ENCODE measurements at places on chromosomes 3 and 15. TPM values are rescaled to one million over a fixed set of nuclear protein-coding genes. Genes with fewer than 3 reads are reported as not detected.

The DLEC1 gene
- 0.16 TPM for total RNA-seq

The SST gene
- not detected for total RNA-seq

The LIPH gene
- total RNA-seq = not detected

The LEKR1 gene
- total RNA-seq = 0.30 TPM

The GP5 gene
- total RNA-seq = 0.23 TPM

The PPM1L gene
- total RNA-seq = 2.6 TPM

DNA sequence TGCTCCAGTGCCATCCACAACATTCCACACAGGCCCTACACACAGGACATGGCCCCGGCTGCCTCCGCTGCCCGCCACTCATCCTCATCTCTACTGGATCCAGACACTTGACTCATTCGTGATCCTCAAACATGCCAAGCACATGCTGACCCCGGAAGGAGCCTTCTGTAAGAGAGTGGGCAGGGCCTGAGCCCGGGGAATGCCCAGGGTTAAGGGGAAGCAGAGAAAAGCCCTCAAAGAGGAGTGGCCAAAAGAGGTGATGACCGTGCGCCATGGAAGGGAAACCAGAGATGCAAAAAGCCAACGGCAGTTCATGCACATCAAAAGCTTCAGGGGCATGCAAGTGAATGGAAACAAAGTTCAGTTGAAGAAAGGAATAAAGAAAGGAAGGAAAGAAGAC lies 46.1 kb downstream of the RFTN1 start:
- H3K4me1 ChIP-seq = peaks cover 64% of the 10 kb centered on the region
- no peaks in the 10 kb centered on the region for H3K27me3 ChIP-seq
- H3K4me3 ChIP-seq = peak overlapping the region; percentile 74
- peak overlapping the region; percentile 93 for H3K27ac ChIP-seq
- peaks cover 82% of the 10 kb centered on the region for H3K36me3 ChIP-seq
- DNase-seq = peak; percentile 48

DNA sequence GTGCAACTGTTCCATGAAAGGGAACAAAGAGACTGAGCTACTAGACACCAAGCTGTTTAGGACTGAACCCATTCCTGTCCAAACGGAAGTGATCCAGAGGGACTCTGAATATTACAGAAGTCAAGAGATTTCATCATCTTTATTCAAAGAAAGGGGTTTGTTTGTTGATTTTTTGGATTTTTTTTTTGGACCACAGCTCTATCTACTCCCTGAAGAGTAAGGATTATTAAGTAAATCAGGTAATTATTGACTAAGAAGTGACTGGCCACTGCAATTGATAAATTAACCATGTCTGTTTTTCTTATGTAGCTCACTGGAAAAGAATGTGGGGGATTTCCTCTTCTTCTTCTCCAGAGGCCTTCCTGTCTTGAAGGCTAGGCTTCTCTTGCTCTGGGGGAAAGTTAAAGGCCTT lies 146.6 kb upstream of the TPM1 start:
- H3K27me3 ChIP-seq = peaks cover 11% of the 10 kb centered on the region
- no peak overlapping the region for H3K4me3 ChIP-seq
- no peaks in the 10 kb centered on the region for H3K4me1 ChIP-seq

DNA sequence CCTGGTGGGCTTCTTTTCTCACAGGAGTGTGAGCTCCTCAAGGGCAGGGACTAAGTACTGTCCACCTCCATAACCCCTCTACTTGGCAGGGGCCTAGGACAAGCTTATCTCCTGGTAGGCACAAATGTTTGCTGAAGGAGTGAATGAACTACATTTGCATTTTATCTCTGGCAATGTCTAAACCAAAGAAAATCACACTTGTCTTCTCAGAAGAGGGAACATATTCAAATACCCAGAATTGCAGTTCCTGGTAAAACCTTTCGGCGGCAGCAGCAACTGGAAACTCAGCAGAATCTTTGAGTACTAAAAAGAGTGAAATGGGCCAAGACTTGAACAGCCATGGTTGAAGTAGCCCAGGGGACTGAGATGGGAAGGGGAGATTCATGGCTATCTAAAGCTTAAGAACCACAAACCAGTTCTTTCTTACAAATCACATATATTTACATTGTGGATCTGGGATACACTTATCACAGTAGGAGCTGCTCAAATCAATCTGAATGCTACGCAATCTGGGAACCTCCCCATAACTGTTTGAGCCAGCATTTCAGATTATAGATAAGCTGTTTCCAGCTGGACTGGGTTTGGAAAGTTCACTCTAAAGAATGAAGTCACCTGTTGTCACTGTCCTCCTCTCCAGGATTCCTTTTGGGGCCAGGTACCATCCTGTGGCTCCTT lies 18.7 kb upstream of the PTPN9 start:
- peaks cover 30% of the 10 kb centered on the region for H3K4me1 ChIP-seq
- H3K4me3 ChIP-seq = peak overlapping the region; percentile 37
- H3K27ac ChIP-seq = peak overlapping the region; percentile 86
- no peaks in the 10 kb centered on the region for H3K27me3 ChIP-seq
- peaks cover 68% of the 10 kb centered on the region for H3K36me3 ChIP-seq

GRCh38 chr15:61499376-61499775 lies 270.3 kb upstream of the RORA start:
- H3K36me3 ChIP-seq = no peaks in the 10 kb centered on the region
- no peak overlapping the region for H3K27ac ChIP-seq
- no peaks in the 10 kb centered on the region for H3K4me1 ChIP-seq
- peaks cover 7% of the 10 kb centered on the region for H3K27me3 ChIP-seq
- no peak overlapping the region for H3K4me3 ChIP-seq
- DNase-seq = no peak

DNA sequence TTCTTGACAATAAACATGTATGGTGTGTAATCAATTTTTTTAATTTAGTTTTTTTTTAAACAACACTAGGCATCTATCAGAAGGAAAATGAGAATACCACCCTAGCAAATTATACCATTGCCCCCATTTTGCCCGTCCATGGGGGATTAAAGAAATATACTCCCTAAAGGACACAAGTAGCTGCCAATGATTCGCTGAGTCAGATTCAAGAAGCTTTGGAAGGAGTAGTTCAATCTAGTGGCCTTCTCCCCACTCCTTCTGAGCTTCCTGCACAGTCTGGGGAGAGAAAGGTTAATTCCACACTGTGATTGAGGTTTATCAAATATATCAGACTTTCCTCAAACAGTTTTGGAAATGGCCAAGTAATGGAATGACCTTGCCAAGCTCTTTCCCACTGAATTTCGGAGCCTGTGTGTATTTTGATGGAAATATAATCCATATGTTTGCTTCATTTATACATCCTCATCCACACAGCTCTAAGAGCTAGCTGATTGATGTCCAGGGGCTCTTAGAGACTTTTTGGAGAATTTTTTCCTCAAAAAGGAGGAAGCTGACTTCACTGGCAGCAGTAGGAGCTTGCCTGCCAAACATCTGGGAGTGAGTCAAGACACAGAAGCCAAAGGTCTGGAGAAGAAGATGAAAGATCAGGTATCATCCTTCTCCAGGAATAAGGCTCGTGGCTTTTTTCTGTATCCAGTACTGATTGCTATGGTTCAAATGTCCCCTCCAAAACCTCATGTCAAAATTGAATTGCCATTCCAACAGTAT lies 478.5 kb upstream of the PROK2 start:
- peaks cover 38% of the 10 kb centered on the region for H3K4me1 ChIP-seq
- H3K36me3 ChIP-seq = no peaks in the 10 kb centered on the region
- no peak overlapping the region for H3K27ac ChIP-seq
- DNase-seq = no peak

- peaks cover 52% of the 10 kb centered on the region for H3K4me1 ChIP-seq
- H3K36me3 ChIP-seq = no peaks in the 10 kb centered on the region
- no peak for DNase-seq
- H3K27me3 ChIP-seq = peaks cover 14% of the 10 kb centered on the region
Measured at GRCh38 chr15:60899322-60899966, 329.7 kb downstream of the RORA start.

DNA sequence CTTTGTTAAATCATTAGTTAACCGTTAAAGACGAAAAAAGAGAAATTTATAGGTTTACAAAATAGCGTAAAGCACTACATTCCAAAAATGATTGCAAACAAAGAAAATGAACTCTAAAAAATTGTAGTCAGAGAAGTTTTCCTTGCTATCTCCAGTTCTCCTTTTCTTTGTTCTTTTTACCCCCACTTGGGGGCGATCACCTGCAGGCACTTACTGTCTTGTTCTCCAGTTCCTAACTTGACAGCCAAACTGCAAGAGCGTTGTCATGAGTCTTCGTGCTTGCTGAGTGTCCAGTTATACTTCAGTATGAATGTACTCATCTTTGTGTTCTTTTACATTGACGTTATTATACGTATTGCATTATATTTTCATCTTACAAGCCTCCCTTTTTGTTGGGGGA lies 54.5 kb downstream of the CHD2 start:
- H3K4me1 ChIP-seq = peaks cover 22% of the 10 kb centered on the region
- H3K27ac ChIP-seq = no peak overlapping the region
- peaks cover 93% of the 10 kb centered on the region for H3K36me3 ChIP-seq
- no peak overlapping the region for H3K4me3 ChIP-seq
- no peak for DNase-seq

DNA sequence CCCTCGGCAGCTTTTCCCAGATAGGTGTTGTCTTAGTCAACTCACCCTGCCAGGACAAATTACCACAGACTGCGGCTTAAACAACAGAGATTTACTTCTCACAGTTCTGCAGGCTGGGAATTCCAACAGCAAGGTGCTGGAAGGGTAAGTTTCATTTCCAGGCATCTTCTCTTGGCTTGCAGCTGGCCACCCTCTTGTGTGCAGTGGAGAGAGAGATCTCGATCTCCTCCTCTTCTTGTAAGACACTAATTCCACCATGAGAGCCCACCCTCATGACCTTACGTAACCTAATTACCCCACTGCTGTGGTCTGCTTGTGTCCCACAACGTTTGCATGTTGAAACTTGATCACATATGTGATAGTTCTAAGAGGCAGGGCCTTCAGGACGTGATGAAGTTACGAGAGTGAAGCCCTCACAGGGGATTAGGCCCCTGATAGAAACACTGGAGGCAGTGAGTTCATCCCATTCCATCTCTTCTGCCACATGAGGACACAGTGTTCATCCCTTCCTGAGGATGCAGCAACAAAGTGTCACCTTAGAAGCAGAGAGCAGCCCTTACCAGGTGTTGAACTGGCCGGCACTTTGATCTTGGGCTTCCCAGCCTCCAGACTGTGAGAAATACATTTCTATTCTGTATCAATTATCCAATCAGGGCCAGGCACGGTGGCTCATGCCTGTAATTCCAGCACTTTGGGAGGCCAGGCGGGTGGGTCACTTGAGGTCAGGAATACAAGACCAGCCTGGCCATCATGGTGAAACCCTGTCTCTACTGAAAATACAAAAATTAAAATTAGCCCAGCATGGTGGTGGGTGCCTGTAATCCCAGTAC lies 247.7 kb downstream of the PLCL2 start:
- no peaks in the 10 kb centered on the region for H3K27me3 ChIP-seq
- no peak for DNase-seq
- peaks cover 2% of the 10 kb centered on the region for H3K4me1 ChIP-seq
- H3K36me3 ChIP-seq = peaks cover 7% of the 10 kb centered on the region
- H3K27ac ChIP-seq = no peak overlapping the region
- H3K4me3 ChIP-seq = no peak overlapping the region

GRCh38 chr3:68787106-68787626 lies 145.2 kb downstream of the TAFA4 start:
- no peaks in the 10 kb centered on the region for H3K4me1 ChIP-seq
- no peaks in the 10 kb centered on the region for H3K36me3 ChIP-seq
- DNase-seq = no peak
- H3K4me3 ChIP-seq = no peak overlapping the region

DNA sequence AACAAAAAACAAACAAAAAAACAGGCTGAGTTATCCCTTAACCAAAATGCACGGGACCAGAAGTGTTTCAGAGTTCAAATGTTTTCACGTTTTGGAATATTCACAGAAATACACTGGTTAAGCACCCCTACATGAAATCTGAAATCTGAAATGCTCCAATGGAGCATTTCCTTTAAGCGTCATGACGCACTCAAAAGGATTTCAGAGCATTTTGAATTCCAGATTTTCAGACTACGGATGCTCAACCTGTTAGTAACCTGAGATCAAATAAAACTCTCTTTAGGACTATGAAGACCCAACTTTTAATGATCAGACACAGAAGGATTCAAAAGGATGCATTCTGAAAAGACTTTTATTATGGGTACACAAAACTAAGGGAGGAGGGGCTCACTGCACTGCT lies 9.6 kb downstream of the CLPX start:
- H3K36me3 ChIP-seq = peaks cover 53% of the 10 kb centered on the region
- H3K4me1 ChIP-seq = peaks cover 9% of the 10 kb centered on the region
- H3K4me3 ChIP-seq = no peak overlapping the region
- H3K27ac ChIP-seq = no peak overlapping the region
- H3K27me3 ChIP-seq = no peaks in the 10 kb centered on the region

DNA sequence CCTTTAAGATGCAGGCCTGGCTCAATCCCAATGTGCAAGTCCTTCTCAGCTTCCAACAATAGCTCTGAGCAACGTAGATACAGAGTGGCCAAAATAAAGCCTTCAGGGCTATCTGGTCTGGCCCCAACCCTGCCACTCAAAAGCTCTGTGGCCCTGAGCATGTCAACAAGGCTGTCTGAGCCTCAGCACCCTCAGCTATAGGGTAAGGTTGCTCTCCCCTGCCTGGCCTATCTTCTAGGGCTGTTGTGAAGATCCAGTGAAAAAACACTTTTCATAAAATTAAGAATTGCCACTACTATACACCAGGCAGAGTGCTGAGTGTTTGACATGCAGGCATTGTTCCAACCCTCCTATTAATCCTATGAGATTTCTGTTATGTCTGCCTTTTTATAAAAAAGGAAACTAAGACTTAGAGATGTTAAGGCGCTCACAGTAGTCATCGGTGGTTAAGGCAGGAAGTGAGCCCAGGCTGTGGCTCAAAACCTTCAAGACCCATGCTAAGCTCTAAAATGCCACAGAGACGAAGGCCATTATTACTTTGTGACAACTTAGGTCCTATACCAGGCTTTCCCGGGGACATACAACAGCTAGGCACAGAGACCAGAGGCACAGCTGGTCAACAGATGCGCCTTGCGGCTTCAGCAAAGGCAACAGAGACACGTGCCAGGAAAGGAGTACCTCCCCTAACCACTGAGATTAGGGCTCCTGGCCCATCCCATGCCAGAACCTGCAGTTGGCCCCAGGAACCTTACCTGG lies 5.1 kb downstream of the POLG start:
- H3K4me1 ChIP-seq = peaks cover 40% of the 10 kb centered on the region
- no peak for DNase-seq
- peaks cover 79% of the 10 kb centered on the region for H3K36me3 ChIP-seq
- H3K27me3 ChIP-seq = no peaks in the 10 kb centered on the region
- H3K4me3 ChIP-seq = peak overlapping the region; percentile 75

DNA sequence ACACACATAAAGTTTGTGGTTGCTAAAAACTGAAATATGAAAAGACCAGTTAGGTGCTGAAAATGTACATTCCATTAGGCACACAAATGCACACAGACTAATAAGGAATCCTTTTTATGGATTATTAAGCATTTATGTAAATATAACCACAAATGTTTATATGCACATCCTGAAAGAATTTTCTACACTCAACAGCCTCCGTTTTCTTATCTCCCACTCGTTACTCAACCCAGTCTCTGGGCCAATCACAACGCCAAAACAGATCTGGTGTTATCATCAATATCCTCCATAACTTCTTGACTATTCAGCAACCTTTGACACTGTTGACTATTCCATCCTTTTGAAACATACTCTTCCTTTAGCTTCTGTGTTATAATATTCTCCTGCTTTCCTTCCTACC lies 136.4 kb downstream of the ATP8B4 start:
- no peaks in the 10 kb centered on the region for H3K27me3 ChIP-seq
- peaks cover 49% of the 10 kb centered on the region for H3K36me3 ChIP-seq
- H3K4me3 ChIP-seq = no peak overlapping the region
- H3K4me1 ChIP-seq = peaks cover 1% of the 10 kb centered on the region
